CD4-positive, alpha-beta T cell treated with Interleukin-17A for 1 hour (primary cell): ENCODE measurements at places on chromosomes 6 and 20.

DNA sequence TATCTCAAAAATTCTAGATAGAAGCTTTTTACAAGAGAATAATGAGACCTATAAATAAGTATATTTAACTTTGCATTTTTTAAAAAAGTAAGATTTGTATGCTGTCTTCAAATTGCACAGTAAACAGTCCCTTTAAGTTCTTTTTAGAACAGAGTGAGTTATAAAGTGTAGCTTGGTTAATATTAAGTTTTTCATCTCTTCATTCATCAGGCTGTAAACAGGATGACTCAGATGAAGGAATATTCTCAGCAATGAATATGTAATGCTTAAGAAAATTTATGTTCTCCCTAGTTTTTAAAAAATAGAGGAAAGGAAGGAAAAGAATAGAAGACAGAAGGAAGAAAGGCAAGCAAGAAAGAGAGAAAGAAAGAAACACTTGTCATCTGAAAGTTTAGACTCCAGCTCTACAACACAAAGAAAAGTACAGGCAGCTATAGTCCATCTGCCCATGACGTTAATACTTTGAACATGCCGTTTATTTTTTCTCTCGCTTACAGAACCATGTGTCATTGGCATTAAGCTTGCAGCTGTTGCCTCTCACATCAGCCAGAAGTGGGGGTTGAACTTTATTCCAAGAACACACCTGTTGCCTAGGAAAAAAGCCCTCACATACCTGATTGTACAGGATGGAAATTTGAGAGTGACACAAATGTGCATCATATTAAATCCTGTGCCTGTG, 36.1 kb downstream of the CAP2 start:
- DNase-seq, result no peak

- DNase-seq, result no peak
These were observed 484.0 kb upstream of the SOX4 start for GRCh38 chr6:21109391-21110178.

- DNase-seq, result no peak
These were observed 64.9 kb downstream of the CHD6 start for GRCh38 chr20:41553142-41553879.

DNA sequence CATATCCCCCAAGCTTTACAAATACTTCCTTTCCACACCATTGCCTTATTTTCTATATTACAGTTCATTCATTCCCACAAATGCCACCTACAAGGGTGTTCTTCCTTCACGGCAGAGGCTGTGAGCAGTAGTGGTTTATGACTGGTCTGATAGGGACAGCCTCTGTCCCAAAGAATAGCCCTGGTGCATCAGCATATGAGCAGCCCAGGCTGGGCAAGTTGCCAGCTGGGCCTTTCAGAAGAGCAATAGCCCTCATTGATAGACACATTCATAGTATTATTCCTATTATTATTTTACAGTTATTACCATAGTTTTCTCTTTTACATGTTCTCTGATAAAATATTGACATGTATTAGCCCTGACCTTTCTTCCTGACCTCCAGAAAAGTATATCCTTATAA, 149.9 kb downstream of the MMS22L start:
- DNase-seq, result no peak

GRCh38 chr6:95905132-95905531, 110.6 kb upstream of the FUT9 start:
- no peak for DNase-seq

DNA sequence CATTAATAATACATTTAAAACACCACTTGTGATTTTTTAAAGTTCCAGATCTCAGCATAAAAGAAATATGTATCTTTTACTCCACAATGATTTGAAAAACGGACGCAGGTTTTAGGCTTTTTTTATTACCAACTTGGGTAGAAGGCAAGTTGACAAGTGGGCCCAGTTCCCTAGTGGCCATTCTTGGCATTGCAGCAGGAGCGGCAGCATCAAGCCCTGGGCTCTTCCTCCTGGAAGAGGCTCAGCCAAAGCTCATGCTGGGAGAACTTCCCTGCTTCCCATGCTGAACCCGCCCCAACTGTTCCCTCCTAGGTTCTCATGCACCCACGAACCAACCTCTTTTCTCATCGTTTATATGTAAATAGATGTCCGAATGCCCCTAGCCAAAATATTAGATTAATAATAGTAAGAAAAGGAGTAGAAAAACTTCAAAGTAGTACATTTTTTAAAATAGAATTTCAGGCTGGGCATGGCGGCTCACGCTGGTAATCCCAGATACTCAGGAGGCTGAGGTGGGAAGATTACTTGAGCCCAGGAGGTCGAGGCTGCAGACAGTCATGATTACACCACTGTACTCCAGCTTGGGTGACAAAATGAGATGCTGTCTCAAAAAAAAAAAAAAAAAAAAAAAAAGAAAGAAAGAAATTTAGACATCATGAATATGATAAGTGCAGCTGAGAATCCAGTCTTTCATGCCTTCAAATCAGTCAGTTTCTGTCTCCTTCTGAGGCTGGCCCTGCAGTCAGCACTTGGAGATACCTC, 18.2 kb upstream of the MYB start:
- peak; percentile 51 for DNase-seq

- no peak for DNase-seq
These were observed 56.5 kb upstream of the NRSN1 start for GRCh38 chr6:24069526-24069925.

DNA sequence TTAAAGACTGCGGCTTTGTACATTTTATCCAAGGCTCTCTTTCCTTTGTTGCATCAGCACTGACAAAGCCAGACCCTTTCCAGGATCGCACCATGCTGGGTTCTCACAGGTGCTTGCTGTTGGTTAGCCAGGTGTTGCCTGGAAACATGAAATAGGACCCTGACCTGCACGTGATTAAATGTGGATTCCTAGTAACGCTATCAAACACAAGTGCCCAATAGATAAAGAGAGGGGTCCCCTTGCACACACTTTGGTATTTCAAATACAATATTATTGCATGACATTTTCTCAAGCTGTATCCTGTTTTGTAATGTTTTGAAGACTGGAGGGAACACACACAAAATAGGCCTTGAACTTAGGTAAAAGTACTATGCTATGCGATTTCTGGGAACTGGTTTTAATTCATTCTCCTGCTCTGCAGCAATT, 73.3 kb downstream of the AKAP12 start:
- DNase-seq, result no peak

GRCh38 chr20:36319356-36320260, 13.5 kb downstream of the DLGAP4 start:
- no peak for DNase-seq

DNA sequence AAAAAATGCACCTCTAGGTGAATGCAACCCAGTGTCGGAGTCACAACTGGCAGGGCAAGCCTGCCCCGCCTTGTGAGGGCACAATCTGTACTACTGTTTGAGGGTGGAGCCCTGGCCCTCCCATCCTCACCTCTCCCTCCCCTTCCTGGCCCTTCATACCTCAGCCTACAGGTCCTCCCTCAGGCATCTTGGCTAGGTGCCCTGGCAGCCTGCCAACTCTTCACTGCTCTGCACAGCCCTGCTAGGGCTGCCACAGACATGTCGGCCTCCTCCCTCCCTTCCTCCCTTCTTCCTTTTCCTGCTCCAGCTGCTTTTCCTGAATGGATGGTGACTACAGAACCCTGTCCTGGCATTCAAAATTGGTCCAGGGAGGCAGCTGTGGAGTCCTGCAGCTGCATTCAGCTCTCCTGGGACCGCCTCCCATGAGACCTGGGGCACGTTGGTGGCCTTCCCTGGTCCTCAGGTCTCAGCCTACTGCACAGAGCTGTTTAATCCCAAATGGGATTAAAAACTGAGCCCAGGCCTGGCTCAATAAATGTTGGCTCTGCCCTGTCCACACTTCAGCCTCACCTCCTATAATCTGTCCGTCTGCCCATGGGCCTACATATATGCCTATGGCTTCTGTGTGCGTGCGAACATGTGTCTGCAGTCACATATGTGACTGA, 52.7 kb downstream of the CDH22 start:
- DNase-seq, result no peak

GRCh38 chr20:5780846-5781217, 30.6 kb downstream of the SHLD1 start:
- DNase-seq, result no peak

DNA sequence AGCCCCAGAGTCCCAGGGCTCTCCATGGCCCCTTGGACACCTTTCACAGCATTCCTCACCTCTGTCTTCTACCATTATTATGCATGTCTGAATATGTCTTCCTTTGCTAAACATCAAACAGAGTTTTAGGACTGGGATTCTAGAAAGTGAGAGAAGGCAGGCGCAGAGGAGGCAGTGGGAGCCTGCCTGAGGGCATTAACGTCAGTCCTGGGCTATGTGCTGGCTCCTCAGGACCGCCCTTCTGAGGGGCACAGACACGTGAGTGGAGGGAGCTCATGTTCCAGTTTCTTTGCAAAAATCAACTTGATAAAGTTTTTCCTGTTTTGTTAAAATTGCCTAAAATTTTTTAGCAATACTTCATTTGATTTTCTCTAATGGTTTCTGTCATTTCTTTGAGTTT, 38.0 kb downstream of the C6orf15 start:
- DNase-seq, result no peak

GRCh38 chr6:144782634-144783033, 497.5 kb downstream of the UTRN start:
- no peak for DNase-seq

GRCh38 chr6:45956176-45956575, 59.5 kb downstream of the CLIC5 start:
- no peak for DNase-seq

- no peak for DNase-seq
These were observed 432.8 kb downstream of the GRIK2 start for GRCh38 chr6:101826269-101826668.

DNA sequence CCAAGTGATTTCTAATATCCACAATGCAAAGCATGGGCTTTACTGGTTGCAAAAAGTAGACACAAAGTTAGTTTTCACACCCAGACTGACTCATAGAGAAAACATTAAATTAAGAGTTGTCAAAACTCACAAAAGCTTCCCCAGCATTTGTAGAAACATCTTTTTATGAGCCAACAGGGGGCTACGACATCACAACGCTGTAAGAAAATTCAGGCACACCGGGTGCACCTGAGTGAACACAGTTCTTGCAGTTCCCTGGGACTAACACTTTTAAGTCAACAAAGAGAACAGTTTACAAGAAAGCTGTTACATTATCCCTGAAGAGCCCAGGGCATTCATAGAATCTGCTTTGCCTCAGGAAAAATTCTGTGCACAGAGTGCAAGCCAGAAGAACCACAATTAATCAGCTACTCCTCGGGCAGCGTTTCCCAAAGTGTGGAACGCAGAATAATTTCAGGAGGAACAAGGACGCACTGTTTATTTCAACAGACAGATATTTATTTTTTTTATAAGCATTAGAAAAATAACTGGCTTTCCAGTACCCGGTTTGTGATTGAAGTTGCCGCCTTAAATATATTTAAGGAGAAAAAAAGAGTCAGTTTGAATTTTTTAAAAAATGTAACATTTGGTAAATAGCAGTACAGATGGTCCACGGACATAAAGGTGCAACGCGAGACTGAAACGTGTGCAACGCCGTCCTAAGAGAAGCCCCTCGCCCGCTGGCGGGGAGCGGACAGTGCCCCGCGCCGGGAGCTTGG, 1.2 kb downstream of the NCOA5 start:
- no peak for DNase-seq

DNA sequence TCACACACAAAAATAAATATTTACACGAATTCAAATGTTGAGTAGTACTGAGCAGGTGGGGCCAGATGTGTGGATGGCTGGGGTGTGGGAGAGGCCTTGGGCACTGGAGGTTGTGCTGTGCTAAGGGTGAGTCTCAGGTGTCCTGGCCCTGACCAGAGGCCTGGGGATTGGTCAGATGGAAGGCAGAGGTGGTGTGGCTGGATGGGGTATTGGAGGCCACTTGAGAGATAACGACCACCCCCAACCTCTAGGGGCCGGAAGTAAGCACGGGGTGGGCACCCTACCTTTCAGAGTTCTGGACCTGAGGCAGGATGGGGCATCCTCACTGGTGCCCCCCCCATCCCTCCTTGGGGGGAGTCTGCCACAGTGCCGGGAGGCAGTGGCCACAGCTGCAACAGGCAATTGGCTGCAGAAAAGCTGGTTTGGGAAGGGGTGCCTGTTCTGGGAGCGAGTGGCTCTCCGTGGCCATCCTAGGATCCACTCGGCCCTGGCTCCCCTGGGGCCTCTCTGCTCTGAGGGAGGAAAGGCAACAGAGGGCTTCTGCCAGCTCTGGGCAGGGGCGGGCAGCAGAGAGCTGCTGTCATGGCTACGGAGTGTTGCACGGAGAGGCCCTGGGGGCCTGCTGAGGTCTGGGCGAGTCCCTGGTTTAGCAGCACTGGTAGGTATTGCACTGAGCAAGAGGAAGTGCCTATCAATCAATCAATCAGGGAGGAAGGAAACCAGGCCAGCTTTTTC, 87.6 kb downstream of the ASXL1 start:
- DNase-seq, result peak; percentile 9

DNA sequence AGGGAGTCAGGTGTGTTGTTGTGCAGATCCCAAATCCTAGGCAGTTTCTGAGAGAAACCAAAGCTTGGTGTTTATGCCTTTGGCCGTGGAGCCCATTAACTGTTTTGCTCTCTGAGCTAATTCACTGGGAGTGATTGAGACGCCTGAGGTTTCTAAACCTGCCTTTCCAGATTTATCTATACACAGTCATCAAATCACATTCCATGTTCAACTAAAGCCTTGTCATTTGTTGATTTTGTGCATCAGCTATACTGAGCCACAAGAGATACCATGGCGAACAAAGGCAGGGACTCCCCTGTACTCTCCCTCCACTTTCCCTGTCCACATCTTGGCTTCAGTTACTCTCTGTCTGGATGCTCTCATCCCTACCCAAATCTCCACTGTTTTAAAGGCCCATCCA, 229.7 kb upstream of the PMEPA1 start:
- no peak for DNase-seq

GRCh38 chr20:31542201-31542842, 28.1 kb downstream of the HM13 start:
- DNase-seq, result no peak

DNA sequence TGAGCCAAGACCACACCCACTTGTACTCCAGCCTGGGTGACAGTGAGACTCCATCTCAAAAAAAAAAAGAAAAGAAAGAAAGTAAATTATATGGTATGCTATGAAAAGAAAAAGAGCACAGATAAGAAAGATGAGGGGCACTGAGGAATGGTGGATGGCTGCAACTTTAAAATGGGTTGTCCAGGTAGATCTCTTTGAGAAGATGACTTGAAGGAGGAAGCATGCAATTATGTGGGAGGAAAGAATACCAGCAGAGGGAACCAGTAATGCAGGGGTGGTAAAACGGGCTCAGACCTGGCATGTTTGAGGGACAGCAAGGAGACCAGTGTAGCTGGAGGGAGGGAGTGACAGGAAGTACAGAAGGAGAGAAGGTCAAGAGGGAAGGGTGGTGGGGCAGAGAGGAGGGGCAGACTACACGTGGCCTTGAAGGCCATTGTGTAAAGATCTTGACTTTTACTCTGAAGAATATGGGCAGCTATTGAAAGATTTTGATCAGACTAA, 22.3 kb downstream of the LINC00237 start:
- DNase-seq, result no peak
